ENCODE measurements at places on chromosomes 3 and 15.

DNA sequence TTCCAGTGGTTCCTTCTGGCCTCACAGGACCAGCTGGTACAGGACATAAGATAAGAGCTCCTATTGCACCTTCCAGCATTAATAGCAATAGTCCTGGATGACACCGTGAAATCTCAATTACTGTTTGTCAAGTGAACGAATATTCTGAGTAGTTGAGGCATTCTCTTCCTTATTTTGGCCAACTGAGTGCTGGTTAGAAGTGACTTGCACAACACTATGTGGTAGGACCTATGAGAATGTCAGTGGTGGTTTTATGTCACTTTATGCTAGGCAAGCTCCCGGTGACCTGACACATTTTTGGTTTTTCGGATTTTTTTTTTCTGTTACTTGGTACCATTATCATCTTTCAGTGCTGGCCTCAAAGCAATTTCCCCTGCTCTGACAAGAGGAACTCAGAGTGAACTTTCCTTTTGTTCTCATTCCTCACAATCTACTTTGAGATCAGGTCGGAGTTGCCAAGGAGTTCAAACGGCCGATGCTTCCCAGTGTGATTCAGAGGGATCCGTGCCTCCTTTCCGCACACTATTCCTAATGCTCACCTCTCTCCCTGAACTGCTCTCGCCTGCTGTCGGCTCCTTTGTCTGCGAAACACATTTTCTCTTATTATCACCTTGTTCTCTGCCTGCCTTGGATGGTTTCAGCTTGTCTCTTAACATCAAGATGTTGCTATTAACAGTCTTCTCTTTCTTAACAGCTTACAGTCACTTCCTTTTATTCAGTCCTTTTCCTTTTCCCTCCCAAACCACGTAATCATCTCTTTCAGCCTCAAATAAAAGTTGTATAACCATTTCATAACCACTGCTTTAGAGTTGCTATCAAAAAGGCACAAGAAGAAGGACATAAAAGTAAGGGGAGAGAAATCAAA, 35.8 kb downstream of the QTRT2 start:
- no peak for DNase-seq

DNA sequence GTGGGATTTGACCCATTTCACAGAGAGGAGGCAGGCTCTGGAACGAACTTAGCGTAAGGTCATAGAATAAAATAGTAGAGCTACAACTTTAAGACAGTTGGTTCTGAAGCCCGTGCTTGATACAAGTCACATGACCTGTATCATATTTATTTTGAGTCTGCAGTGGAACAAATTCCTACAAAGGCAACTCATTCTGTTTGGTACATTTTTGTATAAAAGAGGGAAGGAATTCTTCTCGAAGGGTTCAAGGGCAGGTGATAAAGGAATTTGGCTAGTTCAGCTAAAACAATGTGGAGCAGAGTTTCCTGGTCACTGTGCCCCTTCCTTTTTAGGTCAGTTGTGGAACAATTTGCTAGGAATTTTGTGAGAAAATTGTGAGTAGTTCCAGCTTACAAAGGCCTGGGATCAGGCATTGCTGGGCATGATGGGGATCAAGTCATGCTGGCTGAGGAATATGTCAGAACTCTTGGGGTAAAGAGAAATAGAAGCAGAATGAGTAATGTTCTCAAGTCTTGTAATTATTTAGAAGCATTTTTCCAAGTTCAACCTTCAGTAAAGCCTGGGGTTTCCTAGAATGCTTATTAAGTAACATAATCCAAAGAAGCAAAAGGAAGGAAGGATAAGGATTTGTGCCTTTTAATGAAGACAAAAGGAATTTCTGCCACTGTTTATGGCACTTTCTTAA, 19.1 kb downstream of the USP3 start:
- no peak for DNase-seq

- DNase-seq, result no peak
Measured at GRCh38 chr15:93708724-93709445, 522.5 kb upstream of the MCTP2 start.

DNA sequence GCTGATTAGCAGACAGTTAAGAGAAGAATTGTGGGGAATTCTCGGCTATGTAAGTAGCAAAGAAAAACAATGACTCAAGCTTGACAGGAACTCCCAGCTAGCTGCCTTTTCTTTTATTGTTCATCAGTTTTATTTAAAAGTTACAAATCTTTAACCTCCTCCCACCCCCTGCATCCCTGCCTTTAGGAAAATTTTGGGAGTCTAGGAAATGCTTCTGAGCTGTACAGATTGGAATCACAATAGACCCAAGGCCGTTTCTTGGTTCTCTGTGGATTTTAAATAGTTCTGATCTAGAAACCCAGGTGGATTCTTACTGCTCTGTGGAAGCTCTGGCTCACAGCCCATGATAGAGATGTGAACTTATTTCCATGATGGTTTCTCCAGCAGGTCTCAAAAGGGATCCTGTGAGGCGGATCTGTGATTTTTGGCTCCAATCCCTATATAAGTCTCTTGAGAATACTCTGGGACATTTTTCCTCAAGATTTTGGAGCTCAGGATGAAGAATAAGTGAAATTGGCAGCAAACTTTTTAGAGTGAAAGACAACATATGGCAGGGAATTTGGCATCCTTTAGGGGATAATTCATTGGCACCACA, 312.3 kb downstream of the EPHA3 start:
- no peak for DNase-seq

GRCh38 chr15:41828807-41829141, 882 bp downstream of the JMJD7 start:
- no peak for DNase-seq

DNA sequence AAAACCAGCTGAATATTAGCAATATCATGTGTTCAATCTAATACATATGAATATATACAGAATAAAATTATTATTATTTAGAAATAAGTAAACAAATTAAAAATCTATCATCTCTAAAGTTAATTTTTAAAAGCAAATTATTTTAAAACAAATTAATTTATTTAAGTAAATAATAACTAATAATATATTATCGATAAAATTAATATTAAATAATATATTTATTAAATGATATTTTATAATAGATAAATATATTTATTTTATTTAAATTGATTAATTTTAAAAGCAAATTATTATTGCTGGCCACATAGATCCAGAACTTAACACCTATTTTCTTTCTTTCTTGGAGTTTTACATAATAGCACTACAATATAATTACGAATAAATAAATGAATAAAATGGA, 22.2 kb downstream of the RTP3 start:
- no peak for DNase-seq

DNA sequence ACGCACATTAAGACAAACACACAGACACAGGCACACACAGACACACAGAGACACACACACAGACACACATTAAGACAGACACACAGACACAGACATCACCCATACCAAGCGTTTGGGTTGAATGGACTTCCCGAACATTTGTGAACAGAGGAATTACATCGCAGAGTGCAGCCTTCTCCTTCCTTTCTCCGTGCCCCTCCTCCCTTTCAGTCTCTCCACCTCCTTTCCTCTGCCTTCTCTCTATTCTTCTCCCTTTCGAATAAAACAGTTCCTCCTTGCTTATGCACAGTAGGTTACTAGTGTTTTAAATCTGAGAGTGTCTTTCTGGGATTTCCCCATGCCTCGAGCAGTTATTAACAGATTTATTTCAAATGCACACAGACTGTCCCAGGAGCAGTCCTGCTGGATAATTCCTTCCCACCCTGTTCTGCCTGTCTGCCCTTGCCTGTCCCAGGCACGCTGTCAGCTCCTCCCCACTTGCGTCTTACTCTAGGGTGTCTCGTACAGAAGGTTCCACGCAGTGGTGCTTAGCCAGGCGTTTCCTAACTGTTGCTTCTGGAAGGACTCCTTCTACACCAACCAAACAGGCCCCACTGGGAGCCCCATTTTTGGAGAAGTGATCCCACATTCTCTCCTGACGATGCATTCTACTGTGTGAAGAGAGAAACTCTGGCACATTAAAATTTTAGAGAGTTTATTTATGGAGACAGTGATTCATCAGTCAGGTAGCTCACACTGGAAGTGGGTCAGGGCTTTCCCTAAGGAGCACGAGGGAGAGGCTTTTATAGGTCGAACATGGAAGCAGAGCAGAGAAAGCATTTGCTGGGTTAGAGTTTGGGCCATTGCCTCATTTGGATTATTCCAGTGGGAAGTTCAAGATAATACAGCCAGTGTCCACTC, 163.8 kb downstream of the SV2B start:
- DNase-seq, result no peak

- peak; percentile 47 for DNase-seq
Measured at GRCh38 chr15:69576035-69576526, 123.5 kb downstream of the RPLP1 start.
